Stimulated activated CD4-positive, alpha-beta T cell treated with anti-CD3 and anti-CD28 coated beads, Interleukin-12 subunit alpha, Interleukin-12 subunit beta, amount 100 ng/mL, for 4 hours (primary cell): ENCODE measurements at places on chromosomes 5 and 9.

GRCh38 chr9:126379661-126380360 lies 53.2 kb downstream of the MVB12B start:
- DNase-seq, result no peak

- DNase-seq, result no peak
These were observed 23.4 kb downstream of the ANXA6 start for GRCh38 chr5:151134228-151134627.

DNA sequence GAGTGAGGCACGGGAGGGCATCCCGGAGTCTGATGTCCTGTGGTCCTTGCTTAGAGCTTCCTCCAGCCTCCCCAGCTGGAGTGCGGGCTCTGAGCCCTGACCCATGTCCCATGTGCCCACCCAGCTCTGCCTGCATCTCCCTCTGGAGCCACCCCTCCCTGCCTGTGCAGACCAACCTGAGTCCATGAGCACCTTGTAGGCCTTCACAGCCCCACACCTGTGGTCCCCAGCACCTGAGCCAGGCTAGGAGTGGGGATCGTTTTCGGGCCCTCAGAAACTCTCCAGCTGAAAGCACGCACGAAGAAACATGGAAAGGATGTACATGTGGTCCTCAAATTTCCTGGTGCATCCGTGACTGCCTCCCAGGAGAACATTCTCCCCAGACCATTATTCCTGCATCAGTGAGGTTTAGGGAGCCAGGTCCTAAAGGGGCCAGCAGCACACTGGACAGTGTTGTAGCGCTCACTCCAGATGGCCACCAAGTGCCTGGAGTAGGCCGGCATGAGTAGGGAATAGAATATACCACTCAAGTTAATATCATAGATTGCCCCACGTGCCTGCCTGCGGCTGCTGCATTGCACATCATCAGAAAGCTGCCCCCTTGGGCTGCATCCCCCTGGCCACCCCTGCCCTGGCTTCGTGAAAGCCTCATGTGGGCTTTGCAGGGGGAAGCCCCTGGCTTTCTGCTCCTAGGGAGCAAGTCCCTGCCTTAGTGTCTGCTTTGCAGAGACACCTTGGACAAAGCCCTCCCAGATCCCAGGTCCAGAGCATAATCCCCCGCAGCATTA lies 80.6 kb downstream of the WNK2 start:
- no peak for DNase-seq

GRCh38 chr5:36272136-36272690 lies 29.5 kb downstream of the RANBP3L start:
- no peak for DNase-seq

GRCh38 chr5:155594270-155594669 lies 580.7 kb downstream of the KIF4B start:
- no peak for DNase-seq

DNA sequence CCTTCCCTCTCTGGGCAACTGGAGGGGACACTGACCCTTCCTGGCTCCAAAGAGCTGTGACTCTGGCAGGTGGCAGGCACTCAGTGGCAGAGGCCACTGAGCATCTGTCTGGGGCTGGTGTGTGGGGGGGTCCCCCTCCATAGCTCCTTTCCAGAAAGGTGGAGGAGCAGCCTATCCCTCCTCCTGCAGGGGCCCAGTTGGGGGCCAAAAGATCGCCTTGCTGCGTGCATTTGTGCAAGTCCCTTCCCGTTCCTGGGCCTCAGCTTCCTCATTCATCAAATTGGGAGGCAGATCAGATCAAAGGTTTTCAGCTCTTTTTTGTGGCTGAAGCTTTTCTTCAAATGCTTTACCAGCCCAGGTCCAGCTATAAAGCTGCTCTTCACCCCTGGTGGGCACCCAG lies 77.7 kb downstream of the NTNG2 start:
- no peak for DNase-seq

DNA sequence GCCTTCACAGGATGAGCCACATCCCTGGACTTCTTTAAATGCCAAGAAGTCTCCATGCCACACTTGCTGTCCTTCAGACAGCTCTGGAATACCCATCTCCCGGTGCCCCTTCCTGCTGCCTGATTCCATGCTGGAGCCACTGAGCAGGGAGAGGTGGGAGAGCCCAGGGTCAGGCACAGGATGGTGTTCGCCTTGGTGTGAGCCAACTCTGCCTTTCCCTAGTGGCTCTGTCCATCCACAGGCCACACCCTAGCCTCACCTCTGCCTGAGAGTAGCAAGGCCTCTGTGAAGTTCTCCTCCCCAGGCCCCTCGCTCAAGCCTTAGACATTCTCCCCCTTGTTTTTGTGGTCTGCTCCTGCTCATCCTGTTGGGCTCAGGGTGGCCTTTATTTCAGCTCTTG lies 54.2 kb upstream of the ANGPTL2 start:
- DNase-seq, result no peak

- DNase-seq, result peak; percentile 30
These were observed 24.0 kb downstream of the HNRNPK start for GRCh38 chr9:83956086-83956435.

DNA sequence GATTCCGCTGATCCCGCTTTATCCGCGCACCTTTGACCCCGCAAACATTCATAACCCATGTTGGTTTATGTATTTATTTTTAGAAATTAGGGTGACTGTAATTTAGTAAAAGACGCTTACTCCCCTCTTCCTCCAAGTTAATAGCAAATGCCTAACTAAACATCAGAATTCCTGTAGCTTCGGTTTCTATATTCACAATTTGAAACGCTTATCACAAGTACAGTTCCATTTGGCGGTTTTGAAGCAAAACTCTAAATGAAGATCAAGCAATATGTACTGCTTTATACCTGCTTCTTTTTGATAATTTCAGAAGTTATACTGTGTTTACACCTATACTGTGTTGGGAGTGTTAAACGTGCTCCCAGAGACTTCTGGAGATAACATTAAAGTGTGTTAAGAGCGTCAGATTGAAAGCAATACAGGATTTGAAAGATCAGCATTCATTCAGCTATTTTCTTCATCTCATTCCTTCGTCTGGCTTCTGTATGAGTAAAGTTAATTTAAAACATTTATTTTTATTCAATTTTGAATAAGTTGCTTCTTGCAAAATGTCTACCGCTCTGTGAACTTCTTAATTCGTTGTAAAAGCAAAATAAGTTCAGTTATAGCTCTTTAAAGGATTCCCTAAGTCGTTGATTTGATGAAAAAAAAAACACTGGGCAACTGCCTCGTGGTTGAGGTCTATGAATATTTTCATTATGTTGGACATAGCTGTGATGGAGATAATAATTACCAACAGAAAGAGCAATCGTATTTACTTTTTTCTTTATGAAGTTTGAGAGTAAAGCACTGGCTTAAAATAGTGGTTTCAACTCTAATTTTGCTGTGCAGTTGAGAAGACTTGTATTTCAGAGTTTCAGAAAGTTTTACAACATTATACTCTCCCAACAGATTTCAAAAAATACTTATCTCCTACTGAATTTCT lies 2.5 kb downstream of the PRDM6 start:
- no peak for DNase-seq

DNA sequence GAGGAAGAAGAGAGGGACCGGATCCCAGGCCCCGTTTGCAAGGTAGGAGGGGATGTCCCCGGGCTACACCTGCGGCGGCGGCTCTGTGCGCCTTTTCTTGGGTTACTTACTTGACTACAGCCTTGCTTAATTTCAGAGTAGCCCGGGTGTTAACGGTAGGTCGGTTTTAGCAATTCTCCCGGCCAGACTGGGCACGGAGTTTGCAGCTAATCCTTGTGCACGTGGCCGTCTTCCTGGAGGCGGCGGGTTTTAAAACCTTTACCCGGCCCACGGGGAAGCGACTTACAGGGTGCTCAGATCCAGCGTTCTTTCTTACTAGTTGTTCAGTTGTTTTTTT lies 313 bp downstream of the BRIX1 start:
- no peak for DNase-seq

- no peak for DNase-seq
These were observed 442.4 kb downstream of the KIF4B start for GRCh38 chr5:155455791-155456514.

GRCh38 chr5:154647761-154648145 lies 107.4 kb upstream of the LARP1 start:
- DNase-seq, result no peak

DNA sequence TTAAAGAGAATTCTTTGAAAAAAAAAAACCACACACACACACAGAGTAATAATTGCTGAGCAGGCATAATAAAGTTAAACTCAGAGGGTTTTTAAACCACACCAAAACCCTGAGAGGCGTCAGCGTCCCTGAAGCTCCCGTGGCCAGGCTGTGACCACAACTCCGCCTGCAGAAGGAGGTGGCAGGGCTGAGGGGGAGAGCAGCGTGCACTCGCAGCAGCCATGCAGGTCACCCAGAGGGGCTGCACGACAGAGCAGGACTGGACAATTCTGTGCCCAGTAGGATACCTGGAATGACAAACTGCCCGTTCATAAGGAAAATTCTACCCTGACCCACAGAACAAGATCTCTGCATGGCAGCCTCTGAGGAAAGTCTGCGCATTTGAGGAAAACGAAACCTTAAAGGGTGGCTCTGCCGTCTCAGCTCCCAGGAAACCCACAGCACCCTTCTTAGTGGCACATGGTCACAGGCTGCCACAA lies 44.0 kb downstream of the ROR2 start:
- DNase-seq, result peak; percentile 8

- DNase-seq, result no peak
These were observed 8.6 kb upstream of the ZDHHC11 start for GRCh38 chr5:859391-859790.

DNA sequence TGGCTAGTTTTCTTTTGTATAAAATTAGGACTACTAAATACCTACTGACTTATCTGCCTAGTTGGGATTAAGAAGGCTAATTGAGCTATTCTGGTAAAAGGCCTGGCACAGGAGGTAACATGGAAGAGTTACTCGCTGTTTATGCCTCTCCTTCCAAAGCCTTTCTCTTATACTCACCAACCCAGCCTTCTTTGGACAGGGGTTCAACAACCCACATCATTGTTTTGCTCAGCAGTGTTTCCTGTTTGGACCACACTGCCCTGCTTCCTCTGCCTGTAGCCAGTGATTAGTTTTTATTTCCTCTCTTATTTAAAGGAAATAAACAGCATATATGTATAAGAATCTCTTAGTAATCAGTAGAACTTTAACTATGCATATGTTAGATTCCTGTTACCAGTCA lies 85.1 kb upstream of the TLX3 start:
- no peak for DNase-seq

GRCh38 chr9:35517131-35517530 lies 27.2 kb downstream of the RUSC2 start:
- DNase-seq, result no peak

GRCh38 chr5:128413356-128413755 lies 124.7 kb downstream of the FBN2 start:
- no peak for DNase-seq

- DNase-seq, result no peak
These were observed 149.9 kb upstream of the HMHB1 start for GRCh38 chr5:143662020-143662419.

GRCh38 chr5:152004095-152004494 lies 79.4 kb upstream of the GLRA1 start:
- no peak for DNase-seq

DNA sequence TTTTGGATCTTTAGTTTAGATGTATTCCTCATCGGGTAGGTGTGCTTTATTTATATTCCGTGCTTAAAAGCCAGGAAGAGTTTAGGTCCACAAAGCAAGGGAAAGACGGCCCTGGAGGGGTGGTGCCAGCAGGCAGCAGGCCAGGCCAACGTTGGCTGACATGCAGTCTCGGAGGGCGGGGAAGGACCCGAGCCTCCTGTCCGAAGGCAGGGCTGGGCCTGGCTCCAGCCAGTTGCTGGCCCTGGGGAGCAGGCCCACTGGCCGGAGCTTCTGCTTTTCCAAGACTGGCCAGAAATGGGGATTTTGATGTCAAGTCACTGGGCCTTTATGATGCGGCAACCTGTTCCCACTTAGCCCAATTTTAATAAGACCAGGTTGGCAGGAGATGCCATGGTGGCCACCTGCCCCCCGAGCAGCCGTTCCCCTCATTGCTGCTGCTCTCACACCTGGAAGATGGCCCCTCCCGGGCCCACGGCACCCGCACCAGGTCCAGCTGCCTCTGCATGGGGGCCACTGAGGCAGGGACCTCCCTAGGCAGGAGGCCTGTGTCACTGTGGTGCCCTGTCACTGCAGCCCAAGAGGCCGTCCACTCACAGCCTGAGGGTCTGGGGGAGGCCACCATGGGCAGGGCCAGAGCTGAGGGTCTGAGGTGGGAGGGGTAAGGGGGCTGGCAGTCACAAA lies 23.2 kb downstream of the LPCAT1 start:
- no peak for DNase-seq

GRCh38 chr5:122480146-122480545 lies 168.1 kb downstream of the SNCAIP start:
- no peak for DNase-seq

GRCh38 chr9:77764894-77765780 lies 117.0 kb upstream of the GNA14 start:
- DNase-seq, result no peak

GRCh38 chr5:124365361-124365801 lies 381.1 kb downstream of the ZNF608 start:
- no peak for DNase-seq

DNA sequence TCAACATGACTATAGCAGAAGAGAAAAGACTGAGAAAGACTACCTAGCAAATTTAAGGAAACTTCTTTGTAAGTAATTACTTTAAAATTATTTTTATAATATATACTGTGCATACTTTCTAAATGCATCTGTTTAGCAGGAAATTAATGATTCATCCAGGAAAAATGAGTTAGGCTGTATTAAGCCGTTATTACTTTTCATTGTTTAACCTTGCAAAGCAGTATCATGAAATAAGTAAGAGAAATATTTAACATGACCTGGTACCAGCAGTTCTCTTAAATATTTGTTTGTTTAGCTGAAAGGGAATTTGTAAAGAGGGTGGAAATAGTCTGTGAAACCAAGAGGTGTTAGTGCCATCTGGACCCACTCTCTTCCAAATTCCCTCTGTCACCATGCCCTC lies 175.0 kb downstream of the GNAQ start:
- no peak for DNase-seq

- DNase-seq, result no peak
These were observed 3.8 kb downstream of the CAVIN4 start for GRCh38 chr9:100581661-100582060.

- peak; percentile 36 for DNase-seq
These were observed 1.4 kb downstream of the CHD1 start for GRCh38 chr5:98927242-98927988.

DNA sequence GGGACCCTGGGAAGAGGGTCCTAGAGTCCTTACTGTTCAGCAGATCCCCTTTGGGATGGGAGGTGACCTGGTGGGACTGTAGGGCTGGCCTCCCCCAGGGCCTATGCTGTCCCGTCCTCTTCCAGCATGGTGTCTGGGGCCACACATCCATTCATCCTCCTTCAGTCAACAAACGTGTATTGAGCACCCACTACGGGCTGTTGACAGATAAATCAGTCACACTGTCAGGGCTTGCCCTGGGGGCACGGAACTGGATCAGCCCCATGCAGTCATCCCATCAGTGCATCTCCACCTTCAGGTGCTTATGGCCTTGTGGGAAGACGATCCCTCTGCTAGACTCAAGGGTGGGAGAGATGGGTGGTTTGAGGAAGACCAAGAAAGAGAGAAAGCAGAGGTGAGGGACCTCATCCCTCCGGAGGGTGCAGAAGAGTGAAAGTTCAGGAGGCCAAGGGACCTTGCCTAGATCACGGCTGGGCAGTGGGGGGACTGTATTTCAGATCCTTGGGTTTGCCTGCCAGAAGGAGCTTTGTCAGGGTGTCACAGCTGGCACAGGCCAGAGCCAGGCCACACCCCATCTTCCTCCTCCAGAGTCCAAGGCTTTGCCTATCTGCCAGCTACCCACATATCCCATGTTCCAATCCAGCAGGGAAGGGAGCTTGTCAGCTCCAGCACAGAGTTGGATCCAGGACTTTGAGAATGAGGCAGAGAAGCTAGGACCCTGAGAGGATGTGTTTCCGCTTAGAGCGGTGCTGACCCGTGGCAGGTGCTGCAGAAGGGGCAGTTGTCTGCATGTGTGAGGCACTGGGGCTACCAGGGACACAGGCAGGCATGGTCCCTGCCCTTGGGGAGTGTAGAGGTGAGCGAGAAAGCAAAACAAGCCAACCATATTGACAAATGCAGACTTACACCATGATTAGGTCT lies 30.5 kb downstream of the COL27A1 start:
- no peak for DNase-seq
